ENCODE measurements at places on chromosomes 5 and 9.

DNA sequence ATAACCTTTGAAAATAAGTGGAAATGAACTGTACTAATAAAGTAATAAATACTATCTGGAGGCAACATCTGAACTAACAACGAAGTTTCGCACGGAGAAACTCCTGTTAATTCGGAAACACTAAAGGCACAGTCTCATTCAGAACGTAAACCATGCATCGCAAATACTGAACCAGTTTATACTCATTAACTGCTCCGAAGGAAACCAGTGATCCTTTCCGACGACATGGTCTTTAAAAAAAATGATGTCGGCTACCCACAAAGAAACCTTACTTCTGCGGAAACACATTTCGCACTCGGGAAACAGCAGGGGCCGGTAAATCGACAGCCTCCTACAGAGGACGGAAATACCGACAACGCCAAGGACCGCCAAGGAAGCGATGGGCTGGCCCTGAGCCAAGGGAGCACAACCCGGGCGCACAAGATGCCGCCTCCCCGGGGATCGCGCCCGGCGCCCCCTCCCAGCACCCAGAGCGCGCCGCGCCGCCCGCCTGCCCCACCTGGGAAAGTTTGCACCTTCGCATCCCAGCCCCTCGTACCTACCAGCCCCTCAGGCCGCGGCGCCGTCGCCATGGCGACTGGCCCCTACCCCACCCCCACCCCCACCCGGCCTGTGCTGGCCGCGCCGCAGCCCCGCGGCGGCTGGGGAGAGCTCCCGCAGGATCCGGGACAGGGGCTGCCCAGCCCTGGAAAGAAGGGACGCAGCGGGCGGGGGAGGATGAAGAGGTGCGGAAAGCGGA is 732 bp downstream of the PRKAA1 start:
- DNase-seq: no peak

DNA sequence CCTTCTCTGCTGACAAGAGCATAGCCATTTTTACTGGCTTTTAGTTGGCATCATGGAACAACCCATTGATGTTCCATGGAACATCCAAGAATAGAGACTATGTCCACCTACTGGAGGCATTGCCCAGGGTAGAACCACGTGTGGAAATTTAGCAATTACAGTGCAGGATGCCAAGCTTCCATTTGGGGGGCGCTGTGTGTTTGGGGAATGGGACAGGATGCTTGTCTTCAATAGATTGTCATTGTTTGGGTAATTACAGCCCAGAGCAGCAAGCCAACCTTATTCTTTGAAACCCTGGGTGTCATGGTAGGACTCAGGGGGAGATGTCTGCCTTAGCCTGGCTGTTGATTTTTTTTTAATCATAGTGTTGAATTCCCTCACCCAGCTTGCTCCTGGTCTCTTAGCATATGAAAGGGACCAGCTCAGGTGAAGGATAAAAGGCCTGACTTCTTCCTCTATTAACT is 171.1 kb downstream of the DOCK2 start:
- DNase-seq: no peak

DNA sequence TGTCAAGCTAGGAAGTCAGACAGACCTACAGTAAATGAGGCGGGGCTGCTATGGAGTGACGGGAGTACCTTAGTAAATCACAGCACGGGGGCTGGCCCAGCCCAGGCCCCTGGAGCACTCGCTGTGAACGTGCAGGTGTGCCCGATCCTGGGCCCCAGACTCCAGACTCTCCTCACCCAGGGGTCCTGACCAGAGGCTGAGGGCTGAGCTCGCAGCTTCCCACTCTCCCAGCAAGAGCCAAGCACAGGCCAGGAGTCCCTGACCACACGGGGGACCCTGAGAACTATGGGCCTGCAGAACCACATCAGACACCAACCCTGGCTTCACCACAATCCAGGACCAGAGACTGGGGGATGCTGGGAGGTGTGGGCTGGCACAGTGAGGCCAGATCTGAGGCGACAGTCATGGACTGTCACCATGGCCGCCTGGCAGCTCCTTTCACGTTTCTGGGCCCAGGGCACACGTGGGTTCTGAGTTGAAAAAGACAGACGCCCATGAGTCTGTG is 73.4 kb downstream of the ADAMTS2 start:
- DNase-seq: no peak

DNA sequence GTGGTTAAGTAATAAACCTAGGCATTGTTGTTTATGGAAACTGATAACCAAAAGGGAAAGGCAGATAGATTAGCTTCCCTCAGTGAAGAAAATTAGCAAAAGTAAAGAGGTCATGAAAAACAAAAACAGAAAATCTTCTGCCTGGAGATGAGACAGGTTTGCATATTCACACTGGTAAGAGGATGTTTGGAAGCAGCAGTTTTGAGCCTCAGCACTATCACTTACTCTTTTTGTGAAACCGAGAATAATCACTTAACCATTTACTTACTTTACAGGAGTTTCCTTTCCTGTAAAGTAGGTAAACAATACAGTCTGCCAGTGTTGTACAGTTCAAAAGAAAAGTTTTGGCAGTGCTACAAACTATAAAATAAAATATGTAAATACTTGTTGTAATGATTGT is 35.5 kb upstream of the EMB start:
- no peak for DNase-seq

DNA sequence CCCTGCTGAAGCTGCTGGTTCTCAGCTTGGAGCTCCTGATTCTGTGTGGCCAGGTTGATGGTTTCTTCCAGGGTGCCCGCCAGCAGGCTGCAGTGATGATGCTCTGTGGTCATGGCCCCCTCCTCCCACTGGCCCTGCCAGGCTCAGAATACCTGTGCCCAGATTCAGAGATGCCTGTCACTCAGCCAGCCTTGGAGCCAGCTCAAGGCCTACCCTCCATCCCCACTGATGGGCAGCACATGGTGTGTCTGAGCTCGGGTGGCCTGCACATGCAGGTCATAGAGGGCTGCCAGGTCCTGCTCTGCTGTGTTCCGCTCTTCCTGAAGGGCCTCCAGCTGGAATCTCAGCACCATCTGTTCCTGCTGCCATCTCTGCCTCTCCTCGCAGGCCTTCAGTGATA is 5.4 kb downstream of the SLC35A4 start:
- DNase-seq: no peak

- no peak for DNase-seq
Observed at GRCh38 chr5:133703935-133704334, 91.6 kb upstream of the FSTL4 start.

GRCh38 chr9:134984372-134985265 is 66.9 kb upstream of the FCN1 start:
- no peak for DNase-seq

- DNase-seq: no peak
Observed at GRCh38 chr5:17121776-17122175, 95.7 kb upstream of the BASP1 start.

GRCh38 chr5:17228821-17229291 is 11.4 kb downstream of the BASP1 start:
- DNase-seq: no peak

DNA sequence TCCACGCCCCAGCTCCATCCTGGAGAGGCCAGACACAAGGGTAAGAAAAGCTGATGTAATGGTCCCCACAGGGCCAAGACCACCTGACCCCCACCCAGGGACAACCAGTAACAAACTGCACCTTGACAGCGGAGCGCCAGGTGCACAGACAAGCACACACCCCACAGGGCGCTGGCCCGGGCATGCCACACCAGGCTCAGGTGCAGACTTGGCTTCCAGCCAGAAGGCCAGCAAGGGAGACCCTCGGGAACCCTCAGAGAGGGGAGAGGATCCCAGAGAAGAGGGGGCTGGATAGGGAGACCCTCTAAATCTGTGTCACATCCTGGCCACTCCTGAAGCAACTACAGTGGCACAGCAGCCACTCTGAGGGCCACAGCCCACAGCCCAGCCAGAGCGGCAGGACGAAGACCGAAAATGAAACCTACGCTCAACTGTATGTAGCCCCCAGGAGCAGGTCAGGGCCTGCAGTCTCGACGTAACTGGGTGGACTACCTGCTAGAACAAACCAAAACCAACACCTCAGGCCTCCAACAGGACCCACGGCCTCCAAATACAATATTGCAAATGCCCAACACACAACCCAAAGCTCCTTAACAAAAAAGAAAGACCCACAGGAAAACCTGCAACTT is 18.5 kb downstream of the CAMSAP1 start:
- no peak for DNase-seq

GRCh38 chr9:135156525-135157510 is 69.3 kb downstream of the OLFM1 start:
- DNase-seq: no peak

GRCh38 chr5:138956801-138957200 is 81.7 kb upstream of the LRRTM2 start:
- DNase-seq: no peak

- no peak for DNase-seq
Observed at GRCh38 chr9:125586172-125586511, 120.9 kb downstream of the MAPKAP1 start.

GRCh38 chr9:122336866-122337555 is 33.8 kb upstream of the PTGS1 start:
- DNase-seq: no peak

DNA sequence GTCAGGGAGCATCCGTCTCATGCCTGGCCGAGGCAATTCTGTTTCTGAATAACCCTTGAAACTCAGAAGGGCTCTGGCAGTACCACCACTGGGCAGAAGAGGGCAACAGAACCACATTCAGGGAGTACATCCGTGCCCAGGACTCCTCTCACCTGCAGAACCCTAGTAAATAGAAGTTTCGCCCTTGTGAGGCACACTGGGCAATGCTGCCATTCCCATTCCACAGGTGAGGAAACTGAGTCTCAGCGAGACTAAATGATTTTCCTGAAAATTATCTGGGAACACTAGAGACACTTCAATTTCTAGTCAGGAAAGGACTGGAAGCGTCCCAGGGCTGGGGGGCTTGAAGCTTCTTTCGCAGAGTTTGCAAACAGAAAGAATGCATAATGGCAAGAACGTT is 74.7 kb downstream of the FGF1 start:
- DNase-seq: no peak

GRCh38 chr5:142720641-142721271 is 34.9 kb upstream of the FGF1 start:
- no peak for DNase-seq

DNA sequence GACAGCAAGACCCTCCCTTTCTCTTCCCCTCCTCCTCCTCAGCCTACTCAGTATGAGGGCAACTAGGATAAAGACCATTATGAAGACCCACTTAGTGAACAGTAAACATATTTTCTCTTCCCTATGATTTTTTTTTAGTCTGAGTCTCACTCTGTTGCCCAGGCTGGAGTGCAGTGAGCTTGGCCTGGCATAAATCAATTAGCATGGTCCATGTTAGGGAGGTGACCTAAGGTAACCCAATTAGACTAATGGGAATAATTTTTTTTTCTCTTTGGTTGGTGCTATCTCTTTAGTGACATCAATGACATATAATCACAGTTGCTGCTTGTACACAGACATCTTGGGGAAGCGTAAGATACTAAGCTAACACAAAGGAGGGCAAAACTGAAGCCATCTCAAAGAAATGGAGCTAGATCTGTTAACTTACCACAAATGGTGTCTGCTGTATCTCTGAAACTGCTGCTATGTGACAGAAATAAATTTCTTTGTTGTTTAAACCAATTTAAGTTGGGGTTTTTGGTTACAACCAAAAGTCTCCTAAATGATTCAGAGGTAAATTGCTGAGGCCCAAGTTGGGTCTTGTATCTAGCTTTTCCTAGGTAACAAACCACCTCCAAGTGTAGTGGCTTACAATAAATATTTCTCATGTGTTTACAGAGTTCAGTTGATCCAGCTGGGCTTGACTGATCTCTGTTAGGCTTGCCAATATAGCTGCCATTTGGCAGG is 13.3 kb downstream of the PKD2L2 start:
- no peak for DNase-seq

DNA sequence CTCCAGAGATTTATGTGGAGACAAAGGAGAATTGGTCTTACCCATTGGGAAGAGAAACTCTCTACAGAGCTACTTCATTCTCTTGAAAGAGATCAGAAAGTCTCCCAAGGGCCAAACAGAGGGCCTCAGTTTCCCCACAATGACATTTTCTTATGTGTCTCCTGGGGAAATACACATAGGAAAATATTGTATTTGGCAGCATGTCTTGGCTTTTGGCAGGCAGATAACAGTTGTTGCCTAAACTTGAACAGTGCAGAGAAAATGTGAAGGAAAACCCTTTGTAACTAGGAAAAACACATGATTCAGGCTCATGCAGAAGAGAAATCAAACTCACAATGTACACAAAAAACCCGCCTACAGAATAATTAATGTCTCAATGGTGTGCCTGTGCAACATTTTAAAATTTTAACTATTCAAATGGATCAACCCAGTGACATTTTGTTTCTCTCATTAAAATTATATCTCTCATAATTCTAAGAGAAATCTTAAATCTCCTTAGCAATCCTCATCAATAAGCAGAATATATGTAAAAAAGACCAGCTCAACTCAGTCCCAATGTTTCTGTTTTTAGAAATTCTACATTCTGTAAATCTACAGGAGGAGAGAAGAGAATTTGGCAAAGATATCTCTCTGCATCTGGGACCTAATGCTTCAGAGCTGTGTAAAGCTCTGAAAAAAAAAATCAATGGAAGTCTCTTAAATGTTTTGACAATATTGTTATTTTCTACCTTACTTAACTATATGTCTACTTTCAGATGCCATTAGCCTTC is 205.1 kb downstream of the ADAMTSL1 start:
- DNase-seq: no peak

- no peak for DNase-seq
Observed at GRCh38 chr9:75039801-75040200, 11.7 kb upstream of the CARNMT1 start.

DNA sequence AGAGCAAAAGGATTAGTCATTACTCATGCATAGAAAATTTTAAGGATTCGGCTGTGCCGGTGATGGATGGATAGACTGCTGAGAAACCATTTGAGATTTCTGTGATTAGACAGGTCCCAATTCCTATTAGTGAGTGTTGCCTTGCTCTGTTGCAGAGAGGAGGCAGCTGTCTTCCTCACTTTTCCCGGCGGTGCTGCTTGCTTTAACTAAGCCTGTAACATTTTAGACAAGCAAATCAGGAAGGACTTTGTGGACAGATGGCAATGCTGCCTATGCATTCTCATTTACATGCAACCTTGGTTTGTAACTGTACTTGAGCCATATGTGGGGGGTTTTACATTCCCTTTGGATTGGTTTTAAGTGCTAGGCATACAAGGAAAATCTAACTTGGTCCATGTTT is 1176.3 kb downstream of the CDH18 start:
- no peak for DNase-seq

- DNase-seq: no peak
Observed at GRCh38 chr5:33479311-33479710, 38.5 kb downstream of the TARS1 start.

- no peak for DNase-seq
Observed at GRCh38 chr5:169307646-169308045, 6.7 kb upstream of the SLIT3 start.

DNA sequence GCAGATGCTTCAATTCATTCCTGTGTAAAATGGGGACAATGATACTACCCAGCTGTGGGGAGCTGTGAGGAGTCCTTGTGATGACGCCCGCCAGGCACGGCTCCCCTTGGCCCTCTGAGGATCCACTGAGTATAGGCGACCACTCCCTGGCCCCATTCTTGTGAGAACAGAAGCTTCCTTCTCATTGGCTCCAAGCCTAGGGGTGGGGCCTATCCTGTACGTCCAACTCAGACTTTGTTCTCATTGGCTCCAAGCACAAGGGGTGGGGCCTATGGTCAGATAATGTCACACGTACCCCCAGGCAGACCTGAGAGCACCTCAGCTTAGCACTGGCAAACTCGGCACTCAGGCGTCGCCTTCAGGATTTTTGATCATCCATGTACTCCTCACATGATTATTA is 232.9 kb upstream of the MVB12B start:
- DNase-seq: no peak

GRCh38 chr9:1946526-1947283 is 68.4 kb upstream of the SMARCA2 start:
- DNase-seq: no peak
